ENCODE measurements at places on chromosomes 2 and 18.

DNA sequence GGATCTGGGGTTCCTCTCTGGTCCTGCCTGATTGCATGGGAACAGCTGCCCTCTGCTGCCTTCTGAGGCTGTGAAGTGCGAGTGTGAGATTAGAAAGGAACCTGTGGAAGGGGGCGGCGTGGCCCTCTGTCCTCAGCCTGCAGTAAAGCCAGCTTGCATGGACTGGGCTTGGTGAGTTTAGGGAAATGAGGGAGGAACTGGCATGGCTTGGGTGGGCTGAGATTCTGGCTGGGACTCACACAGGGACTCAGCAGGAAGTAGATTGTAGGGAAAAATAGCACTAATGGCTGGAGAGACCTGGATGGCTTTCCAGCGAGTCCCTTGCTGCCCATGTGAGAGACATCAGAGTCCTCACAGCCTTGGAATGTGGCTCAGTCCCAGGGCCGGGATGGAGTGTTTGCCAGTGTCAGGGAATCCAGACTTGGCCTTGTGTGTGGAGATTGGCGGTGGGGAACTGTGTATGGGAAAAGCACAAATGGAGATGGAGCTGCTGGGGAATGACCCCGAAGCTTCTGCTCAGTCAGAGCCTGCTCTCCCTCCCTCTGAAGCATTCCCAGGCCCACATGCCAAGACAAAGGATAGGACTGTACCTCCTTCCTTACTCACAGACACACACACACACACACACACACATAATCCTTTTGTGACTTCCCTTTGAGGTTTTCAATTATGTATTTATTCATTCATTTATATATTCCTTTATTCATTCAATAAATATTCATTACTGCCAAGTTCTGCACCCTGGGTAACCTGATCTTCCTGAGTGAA lies 115.4 kb downstream of the ACAA2 start:
- DNase-seq: no peak

DNA sequence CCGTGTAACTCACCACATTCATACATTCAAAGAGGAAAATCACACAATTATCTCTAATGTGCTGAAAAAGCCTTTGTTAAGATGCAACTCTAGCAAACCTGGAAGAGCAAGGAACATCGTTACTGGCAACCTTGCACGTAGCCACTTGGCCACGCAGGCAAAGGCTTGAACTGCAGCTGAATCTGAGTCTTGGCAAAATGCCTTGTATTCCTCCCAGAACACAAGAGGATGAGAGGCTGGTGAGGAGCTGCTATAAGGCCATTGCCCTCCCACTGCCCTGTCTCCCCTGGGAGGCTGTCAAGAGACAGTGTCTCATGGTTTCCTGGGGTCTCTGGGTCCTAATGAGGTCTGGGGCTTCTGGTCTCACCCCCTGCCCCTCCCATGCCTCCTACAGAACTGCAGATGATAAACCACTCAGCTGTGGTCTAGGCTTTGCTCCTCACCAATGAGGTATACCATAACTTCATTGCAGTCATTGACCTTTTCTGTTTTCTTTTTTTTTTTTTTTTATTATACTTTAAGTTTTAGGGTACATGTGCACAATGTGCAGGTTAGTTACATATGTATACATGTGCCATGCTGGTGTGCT lies 141.4 kb downstream of the SPP2 start:
- peak; percentile 38 for DNase-seq

DNA sequence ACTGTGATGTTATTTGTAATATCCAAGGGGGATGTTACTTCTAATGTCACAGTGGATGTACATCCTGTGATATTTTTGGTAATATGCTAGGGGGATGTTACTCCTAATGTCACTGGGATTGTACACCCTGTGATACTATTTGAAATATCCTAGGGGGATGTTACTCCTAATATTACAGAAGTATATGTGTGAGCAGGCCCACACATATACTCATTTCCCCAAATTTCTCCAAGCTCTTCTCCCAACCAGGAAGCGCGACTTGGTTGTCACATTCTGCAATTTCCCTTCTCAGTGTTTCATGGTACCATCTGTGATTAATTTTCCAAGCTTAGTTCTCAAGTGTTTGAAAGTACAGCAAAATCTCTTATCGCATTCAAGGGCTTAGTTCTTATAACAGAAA lies 29.5 kb upstream of the CHN1 start:
- DNase-seq: no peak

GRCh38 chr2:161424891-161425727 lies 9.0 kb downstream of the TBR1 start:
- no peak for DNase-seq

DNA sequence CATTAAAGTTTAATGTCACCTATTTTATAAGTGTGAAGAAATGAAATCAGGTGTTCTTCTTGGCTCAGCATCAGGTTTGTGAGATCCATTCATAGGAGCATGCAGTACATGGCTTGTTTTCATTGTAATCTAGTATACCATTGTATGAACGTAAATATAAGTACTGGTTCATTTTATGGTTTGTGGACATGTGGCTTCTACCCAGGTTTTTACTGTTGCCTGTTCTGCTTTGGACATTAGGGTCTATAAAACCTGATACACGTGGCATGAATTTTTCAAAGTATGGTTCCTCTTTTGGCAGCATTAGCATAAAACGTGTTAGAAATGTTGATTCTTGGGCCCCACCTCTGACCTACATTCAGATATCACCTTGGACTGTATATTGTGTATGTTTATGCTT lies 175.5 kb downstream of the PRPF40A start:
- DNase-seq: no peak

- no peak for DNase-seq
Measured at GRCh38 chr2:101722864-101723263, 25.4 kb downstream of the MAP4K4 start.

DNA sequence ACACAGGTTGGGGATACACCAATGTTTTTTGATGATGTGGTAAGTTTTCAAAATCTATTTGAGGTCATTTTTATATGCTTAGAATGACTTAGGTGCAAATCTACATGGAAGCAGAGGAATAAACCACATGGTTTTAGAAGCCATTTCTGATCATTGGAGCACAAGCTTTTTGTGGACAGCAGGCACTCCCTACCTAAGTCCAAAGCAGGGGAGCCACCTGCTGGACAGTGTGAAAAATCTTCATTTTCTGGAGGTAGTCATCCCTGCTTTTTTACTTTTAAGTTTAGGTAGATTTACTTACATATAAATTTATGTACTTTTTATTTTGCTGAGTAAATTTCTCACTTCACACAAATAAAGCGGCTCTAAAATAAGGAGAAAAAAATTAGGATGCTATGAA lies 323.2 kb downstream of the PLCL1 start:
- DNase-seq: peak; percentile 57

GRCh38 chr2:26696351-26696816 lies 3.9 kb downstream of the KCNK3 start:
- no peak for DNase-seq

DNA sequence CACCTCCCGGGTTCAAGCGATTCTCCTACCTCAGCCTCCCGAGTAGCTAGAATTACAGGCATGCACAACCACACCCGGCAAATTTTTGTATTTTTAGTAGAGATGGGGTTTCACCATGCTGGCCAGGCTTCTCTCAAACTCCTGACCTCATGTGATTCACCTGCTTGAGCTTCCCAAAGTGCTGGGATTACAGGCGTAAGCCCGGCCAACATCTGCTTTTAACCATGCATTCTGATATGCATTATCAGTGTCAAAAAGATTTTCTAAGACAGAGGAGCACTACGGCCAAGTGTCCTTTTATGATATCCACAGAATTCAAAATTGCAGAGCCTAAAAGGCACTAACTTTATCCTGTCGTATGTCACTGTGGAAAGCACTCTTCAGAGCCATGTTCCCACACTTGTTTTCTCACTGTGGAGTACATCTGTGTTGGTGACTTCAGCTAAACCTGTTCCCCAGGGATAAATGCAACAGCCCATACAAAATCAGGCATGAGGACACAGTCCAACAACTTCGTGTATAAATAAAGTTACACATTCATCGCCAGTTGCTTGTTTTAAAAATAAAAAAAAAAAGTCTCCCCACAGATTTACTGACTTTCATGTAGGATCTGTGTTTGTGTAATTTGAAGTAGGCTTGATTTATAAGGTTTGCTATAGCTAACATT lies 56.4 kb downstream of the STK25 start:
- no peak for DNase-seq

GRCh38 chr18:79598633-79599175 lies 80.9 kb upstream of the CTDP1 start:
- peak; percentile 0 for DNase-seq

- no peak for DNase-seq
Measured at GRCh38 chr18:73668051-73668450, 479.6 kb downstream of the FBXO15 start.

DNA sequence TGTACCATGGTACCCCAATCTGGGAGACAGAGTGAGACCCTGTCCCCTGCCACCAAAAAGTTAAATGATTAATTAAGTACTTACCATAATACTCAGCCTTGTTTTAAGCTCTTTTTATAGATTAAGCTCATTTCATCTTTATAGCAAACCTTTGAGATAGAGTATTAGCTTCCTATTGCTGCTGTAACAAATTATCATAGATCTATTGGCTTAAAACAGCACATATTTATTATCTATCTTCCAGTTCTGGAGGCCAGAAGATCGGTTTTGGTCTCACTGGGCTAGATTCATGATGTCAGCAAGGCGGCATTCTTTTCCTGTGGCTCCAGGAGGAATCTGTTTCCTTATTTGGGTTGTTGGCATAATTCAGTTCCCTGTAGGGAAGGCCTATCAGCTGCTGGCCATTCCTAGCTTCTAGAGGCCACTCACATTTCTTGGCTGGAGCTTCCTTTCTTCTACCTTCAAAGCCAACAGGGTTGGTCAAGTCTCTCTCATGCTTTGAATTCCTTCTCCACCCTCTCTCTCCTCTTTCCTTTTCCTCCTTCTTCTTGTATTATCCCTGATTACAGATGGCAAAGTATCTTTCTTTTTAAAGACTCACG lies 13.7 kb upstream of the GREB1 start:
- no peak for DNase-seq

- DNase-seq: peak; percentile 47
Measured at GRCh38 chr18:21191596-21192307, 50.3 kb upstream of the GREB1L start.

- no peak for DNase-seq
Measured at GRCh38 chr2:9107168-9108025, 99.2 kb upstream of the ASAP2 start.

DNA sequence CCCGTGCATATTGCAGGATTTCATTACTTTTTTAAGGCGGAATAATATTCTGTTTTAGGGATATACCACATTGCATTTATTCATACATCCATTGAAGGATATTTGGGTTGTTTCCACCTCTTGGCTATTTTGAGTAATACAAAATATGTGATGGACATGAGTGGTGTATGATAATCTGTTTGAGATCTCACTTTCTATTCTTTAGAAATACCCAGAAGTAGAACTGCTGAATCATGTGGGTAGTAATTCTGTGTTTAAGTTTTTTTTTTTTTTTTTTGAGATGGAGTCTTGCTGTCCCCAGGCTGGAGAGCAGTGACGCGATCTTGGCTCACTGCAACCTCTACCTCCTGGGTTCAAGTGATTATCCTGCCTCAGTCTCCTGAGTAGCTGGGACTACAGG lies 201.4 kb downstream of the NYAP2 start:
- no peak for DNase-seq

DNA sequence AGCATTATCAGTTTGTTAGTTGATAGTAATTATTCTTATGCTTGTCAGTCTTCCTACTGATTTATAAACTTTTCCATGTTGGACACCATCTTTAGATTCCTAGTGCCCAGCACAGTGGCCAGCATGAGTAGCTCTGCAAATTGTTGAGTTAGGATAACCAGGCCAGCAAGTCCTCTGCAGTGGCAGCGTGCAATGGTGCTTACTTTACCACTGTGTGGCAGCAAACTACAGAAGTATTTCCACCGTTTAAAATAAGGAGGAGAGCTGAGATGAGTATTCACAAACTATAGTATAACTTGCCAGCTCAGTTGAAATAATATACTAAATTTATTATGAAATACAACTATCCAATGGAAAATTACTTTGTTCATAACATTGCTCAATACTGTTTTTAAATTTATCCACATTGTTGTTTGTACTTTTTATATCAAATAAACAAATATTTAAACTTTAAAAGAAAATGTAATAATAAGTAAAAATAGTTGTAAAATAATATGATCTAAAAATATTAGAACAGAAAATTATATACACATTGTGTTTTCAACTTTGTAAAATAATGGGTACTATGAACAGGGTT lies 9.3 kb upstream of the THADA start:
- DNase-seq: peak; percentile 56

GRCh38 chr2:11872247-11872947 lies 126.0 kb downstream of the LPIN1 start:
- DNase-seq: no peak

GRCh38 chr2:237257471-237257951 lies 156.5 kb downstream of the COL6A3 start:
- no peak for DNase-seq

GRCh38 chr2:119599384-119599783 lies 55.1 kb downstream of the CFAP221 start:
- no peak for DNase-seq

- DNase-seq: no peak
Measured at GRCh38 chr2:45457211-45457945, 153.7 kb downstream of the SRBD1 start.

GRCh38 chr2:1641523-1641922 lies 102.8 kb downstream of the PXDN start:
- DNase-seq: no peak

DNA sequence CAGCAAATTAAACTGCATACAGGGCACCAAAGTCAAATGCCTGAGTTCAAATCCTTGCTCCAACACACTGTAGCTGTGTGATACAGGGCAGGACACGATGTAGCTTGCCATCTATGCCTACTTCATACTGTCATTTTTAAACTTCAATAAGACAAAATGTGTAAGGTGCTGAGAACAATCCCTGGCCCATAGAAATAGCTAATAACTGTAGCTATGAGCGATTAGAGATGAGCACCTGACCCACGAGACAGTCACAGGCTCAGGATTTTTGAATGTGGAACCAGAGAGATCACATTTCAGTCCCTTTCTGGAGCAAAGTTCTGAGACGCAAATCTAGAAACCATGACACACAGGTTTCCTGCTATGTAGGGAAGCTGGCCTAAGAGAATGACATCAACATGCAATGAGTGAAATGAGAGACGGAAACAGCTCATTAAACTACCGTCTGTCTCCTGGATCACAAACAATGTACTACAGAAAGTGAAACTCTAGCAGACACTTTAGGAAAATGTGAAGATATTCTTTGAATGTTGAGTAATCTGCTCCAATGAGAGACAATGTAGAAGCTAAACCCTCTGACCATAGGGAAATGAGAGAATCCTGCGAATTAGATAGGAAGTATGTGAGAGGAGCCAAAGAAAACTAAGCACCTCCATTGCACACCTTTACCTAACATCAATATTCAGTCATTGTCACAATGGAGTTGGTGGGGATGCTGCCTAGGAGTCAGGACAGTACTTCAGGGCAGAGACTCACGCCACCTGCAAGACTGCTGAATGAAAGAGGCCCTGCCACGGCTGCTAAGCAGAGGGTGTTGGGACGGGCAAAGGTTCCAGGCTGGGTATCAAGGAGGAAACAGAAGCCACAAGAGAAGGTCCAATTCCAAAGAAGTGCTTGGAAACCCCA lies 25.5 kb downstream of the B4GALT6 start:
- DNase-seq: no peak

- no peak for DNase-seq
Measured at GRCh38 chr2:65161551-65162100, 31.7 kb upstream of the RAB1A start.

- no peak for DNase-seq
Measured at GRCh38 chr2:96108151-96108540, 8.2 kb downstream of the ADRA2B start.

GRCh38 chr2:233938676-233939370 lies 21.6 kb downstream of the TRPM8 start:
- DNase-seq: no peak

GRCh38 chr2:215002500-215002899 lies 135.9 kb downstream of the ABCA12 start:
- DNase-seq: peak; percentile 36

- DNase-seq: peak; percentile 84
Measured at GRCh38 chr2:47058003-47058931, 96.8 kb downstream of the STPG4 start.
